ENCODE measurements at places on chromosomes 5 and 9.

- DNase-seq: no peak
Measured at GRCh38 chr9:133645021-133645765, 9.0 kb downstream of the DBH start.

GRCh38 chr5:72273547-72273946 lies 46.5 kb downstream of the MRPS27 start:
- DNase-seq: no peak

DNA sequence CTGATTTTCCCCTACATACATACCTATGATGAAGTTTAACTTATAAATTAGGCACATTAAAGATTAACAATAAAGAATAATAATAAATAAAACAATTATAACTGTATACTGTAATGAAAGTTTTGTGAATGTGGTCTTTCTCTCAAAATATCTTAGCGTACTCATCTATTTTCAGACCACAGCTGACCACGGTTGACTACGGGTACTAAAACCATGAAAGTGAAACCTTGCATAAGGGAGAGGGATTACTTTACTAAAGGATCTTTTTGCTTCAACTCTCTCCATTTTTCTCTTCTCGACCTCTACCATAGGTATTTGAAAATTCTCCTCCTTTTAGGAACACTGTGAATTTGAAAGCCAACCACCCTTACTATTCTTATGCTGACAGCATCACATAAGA lies 475.5 kb downstream of the CETN3 start:
- DNase-seq: no peak

DNA sequence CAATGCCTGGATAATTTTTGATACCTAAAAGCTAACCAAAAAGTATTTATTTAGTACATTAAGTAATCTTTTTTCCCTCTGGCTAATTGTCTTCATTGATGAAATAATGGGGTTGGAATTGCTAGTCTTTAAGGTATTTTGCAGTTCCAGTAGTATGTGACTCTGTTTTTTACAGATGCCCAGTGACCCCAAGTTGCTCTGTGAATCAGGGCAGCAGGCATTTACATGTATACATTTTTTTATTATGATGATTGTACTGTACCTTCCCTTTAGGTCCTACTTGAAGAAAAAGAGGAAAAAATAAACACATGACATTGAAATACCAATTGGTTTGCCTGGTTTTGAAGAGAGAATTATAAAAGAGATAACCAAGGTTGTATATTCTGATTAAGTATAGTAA lies 385.5 kb downstream of the ADGRV1 start:
- no peak for DNase-seq

DNA sequence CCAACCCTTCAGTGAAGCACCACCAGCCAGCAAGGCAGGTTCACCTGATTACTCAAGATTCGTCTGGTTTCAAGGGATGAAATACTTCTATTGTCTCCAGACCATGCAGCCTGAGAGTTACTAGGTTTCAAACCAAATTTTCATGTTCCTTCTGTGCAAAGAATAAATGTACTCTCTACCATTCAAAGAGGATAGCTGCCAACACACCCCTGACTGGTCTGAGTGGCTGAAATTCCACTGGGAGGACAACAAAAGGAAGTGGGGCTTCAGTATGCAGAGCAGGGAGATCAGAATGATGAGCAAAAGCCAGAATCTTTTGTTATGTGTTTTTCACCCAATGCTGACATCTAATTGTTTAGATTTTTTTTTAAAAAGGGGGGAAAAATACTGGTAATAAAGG lies 356.3 kb downstream of the BNC2 start:
- no peak for DNase-seq

DNA sequence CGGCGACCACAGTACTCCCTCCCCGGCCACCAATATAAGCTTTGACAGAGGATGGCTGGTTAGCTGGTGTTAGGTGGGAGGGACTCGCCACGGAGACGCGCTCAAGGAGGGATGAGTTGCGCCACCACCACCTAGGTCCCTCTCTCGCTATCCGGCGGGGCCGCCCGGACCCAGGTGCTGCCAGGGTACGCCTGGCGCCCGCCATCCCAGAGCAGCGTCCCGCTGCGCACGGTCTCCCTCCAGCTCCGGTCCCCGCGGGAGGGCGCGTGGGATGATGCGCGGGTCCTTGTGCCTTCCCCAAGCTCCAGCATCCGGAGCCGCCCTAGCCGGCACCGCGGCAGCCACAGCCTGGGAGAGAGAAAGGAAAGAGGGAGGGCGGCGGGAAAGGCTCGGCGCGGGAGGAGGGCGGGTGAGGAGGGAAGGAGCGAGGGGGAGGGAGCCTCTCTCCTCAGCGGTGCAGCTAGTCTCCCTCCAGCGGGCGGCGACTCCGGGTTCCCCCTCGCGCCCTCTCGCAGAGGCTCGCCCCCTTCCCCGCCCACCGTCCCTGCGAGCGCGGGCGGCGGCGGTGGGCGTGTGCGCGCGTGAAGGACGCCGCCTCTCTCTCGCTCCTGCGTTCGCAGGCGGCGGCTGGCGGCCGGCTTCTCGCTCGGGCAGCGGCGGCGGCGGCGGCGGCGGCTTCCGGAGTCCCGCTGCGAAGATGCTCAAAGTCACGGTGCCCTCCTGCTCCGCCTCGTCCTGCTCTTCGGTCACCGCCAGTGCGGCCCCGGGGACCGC lies at the start of gene CAMK4:
Gene CAMK4, plus strand, starts transcription at position 598 of the 774 bp plus-strand sequence. Its CDS starts 100 bp downstream, at position 698.
- DNase-seq: peak; percentile 19

DNA sequence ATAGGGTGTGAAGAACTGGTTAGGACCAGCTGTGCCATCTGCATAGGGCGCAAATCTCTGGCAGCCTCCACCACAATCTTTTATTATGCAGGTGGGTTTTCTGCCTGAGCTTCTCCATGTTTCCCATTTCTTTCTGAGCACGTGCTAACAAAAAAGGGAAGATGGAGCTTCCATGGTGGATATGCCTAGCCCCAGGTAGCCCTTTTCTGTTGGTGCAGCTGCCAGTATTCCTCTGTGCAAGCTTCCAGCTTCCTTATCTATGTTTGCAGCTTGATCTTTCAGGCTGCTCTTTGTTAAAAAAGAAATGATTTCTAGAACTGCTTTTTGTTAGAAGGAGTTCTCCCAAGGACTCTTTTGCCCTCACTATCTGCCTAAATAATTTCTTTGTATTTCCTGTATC lies 95.0 kb upstream of the EPB41L4A start:
- no peak for DNase-seq

GRCh38 chr9:124410321-124410913 lies 4.8 kb downstream of the PSMB7 start:
- DNase-seq: no peak

GRCh38 chr9:82912645-82913044 lies 150.3 kb downstream of the RASEF start:
- DNase-seq: no peak

GRCh38 chr5:152532714-152533113 lies 127.6 kb upstream of the NMUR2 start:
- peak; percentile 9 for DNase-seq

GRCh38 chr9:26800322-26800721 lies 92.3 kb downstream of the CAAP1 start:
- no peak for DNase-seq

DNA sequence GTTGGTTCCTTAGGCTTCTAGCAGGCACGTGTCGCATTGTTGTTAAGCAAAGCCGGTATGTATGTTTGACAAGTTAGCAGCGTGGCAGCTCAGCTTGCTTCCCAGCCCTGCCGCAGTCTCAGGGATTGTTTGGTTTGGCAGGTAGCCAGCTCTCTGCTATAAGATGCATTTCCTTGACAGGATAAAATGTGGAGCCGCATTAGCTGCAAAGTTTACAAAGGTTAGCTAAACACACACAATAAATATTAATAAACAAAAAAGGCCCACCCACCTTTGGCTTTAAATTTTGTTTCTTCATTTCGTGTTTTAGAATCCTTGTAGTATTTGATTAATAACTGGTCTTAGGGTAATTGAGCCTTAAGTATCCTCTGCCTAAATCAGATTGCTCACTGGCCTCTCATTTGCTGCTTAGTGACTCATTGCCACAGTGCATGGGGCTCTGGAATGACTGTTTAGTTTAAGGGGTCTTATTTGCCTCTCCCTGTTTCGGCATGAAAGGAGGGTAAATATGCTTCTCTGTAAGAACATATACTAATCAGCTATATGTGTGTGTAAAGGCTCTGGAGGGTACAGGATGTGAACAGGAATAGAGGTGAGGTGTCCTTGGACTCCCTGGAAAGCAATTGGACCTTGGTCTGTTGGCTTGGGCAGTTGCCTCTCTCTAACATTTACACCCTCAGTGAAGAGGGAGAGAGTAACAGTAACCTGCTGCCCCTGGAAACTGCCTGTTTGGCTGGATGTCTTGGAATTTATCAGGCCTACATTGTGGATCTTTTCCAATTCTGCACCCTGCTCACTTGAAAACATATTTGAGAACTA lies 122.0 kb downstream of the GDNF start:
- DNase-seq: no peak

DNA sequence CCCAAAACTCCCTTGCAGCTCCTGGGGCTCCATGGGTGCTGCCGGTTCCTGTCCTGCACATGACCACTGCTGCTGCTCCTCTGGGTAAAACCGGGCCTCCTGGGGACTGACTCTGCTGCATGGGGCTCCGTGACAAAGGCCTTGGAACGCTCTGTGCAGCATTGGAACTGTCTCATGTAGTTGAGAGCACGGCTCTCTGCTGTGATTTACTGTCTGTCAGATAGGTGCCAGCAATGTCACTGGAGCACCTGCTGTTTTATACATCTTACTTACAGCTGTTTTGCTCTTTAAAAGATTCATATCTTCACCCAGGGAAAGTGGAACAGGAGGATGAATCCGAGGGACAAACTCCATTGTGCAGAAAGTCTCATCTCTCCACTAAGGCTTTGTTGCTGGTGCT lies 138.1 kb downstream of the YIPF5 start:
- no peak for DNase-seq

- no peak for DNase-seq
Measured at GRCh38 chr5:98927989-98928872, 576 bp downstream of the CHD1 start.

- no peak for DNase-seq
Measured at GRCh38 chr5:141914199-141914743, 9.4 kb upstream of the DELE1 start.

- no peak for DNase-seq
Measured at GRCh38 chr5:145825751-145826180, 9.4 kb downstream of the PRELID2 start.

GRCh38 chr9:16303506-16303905 lies 567.0 kb downstream of the BNC2 start:
- DNase-seq: no peak

DNA sequence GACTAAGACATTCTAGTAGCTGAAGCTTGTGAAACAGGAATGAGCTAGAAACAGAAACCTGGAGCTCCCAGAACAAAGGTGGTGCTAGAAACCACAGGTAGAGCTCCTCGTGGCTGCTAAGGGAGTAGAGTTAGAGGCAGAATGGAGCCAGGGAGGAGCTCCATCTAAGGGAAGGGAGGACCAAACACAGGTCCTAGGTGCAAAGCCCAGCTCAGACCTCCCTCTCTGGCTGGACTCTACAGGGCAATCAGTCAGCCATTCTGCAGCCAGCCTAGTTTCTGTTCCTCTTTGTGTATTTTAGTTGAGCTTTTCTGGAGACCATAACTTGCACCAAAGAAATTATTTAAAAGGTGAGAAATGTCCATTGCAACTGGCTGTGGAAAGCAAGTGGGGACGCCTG lies 70.4 kb downstream of the CRB2 start:
- DNase-seq: no peak

- no peak for DNase-seq
Measured at GRCh38 chr5:32331217-32331934, 18.6 kb upstream of the MTMR12 start.

DNA sequence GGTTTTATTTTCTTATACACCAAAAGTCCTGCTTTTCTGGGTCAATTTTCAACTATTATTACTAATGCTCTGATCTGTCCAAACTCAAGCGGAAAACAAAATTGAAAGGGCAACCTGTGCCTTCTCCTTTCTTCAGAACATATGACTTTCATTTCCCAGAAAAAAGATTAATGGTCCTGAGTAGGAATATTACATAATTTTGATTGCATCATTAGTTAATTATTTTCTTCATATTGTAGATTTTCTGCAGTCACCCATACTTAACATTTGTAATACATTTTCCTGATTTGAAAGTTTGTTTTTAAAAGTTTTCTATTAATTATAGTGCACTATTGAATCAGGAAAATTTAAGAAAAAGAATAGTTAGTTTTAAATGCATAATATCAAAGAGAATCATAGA lies 1.7 kb upstream of the PCDHB8 start:
- no peak for DNase-seq

GRCh38 chr9:123696476-123696875 lies 233.4 kb downstream of the DENND1A start:
- DNase-seq: no peak

GRCh38 chr9:101326501-101326900 lies 58.3 kb downstream of the BAAT start:
- no peak for DNase-seq

DNA sequence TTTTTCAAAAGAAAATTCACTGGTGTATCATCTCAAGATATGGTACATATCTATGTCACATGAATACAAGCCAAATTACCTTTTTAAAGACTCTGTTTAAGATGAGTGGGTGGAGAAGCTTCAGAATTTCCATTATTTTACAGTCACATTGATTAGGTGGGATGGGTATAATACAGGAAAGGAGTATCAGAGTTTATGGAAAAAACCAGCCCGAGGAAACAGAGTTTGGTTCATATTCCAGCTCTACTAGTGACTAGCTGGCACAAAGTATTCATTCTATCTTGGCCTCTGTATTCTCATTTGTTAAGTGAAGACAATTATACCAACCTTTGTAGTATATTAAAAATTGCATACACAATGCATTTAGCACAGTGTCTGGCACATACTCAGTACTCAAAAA lies 46.5 kb upstream of the CDK5RAP2 start:
- no peak for DNase-seq

GRCh38 chr5:10552183-10553143 lies 11.4 kb upstream of the ANKRD33B start:
- DNase-seq: no peak

DNA sequence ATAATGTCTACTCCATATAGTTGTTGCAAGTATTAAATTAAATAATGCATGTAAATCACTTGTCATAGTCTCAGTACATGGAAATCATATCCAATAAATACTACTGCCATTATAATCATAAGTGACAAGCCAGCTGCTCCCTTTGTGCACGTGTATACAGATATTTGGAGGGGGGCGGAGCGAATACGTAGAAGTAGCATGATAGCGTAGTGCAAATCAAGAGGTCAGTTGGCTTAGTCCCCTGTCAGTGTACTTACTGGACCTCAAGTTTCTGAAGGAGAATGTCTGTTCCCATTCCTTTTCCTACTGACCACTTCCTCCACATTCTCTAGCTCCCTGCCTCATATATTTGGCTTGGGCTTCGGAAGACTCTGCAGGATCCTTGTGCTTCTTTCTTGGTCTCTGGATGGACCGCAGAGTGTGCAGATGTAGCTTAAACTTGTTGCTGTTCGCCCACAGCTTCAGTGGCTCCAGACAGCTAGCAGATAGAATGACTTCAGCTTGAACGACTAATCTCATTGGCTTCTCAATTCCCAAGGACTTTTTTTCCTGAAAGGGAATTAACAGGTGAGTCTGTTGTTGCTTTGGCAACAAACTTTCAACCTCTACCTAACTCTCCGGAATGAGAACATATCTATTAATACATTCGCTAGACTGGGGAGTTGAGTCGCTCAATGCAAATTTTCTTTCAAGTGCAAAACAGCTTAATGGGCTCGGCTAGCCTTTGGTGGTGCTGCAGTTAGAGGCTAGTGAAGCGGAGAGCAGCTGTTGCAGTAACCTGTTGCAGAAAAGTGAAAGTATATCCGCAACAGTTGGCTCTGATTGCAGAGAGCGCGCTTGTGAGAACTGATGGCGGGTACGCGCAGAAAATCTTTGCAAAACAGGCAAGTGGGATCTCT lies at the start of gene PCDHB1:
Gene PCDHB1, plus strand, starts transcription at position 753 of the 899 bp plus-strand sequence. Its CDS starts 97 bp downstream, at position 850.
- DNase-seq: no peak

GRCh38 chr9:18143073-18143745 lies 330.7 kb upstream of the ADAMTSL1 start:
- DNase-seq: no peak

- DNase-seq: no peak
Measured at GRCh38 chr5:153480401-153480800, 10.1 kb upstream of the GRIA1 start.
